ENCODE measurements at places on chromosomes 2 and 18. TPM values are rescaled to one million over a fixed set of nuclear protein-coding genes. Genes with fewer than 3 reads are reported as not detected.

ZNF532 gene
- polyA plus RNA-seq = 144 TPM

SLC35F6 gene
- 12.4 TPM for polyA plus RNA-seq

GRCh38 chr2:33577084-33577483 lies 22.0 kb downstream of the FAM98A start:
- DNase-seq = no peak

DNA sequence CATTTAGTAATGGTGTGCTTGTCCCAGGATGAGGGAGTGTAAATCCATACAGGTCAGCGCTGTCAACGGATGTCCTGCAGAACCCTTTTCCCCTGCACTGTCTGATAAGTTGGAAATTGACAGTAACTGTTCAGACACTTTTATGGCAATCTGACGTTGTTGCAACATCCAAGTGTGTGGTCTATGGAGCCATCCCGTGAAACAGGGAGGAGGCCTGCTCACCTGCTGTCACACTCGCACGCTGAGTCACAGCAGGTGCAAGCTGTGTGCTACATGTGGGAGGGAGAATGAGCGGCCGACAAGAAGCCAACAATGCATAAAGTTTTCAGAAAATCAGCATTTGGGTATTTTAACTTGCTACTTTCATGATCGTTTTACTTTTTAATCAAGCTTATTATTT lies 43.7 kb upstream of the RMDN2 start:
- DNase-seq = no peak

Measured in right lung (tissue), 10 donors.